ENCODE measurements at places on chromosomes 11 and 22.

- no peak for DNase-seq
Observed at GRCh38 chr11:38252620-38253019, 1654.6 kb upstream of the RAG2 start.

GRCh38 chr22:26286091-26286820 is 117.0 kb downstream of the SEZ6L start:
- no peak for DNase-seq

DNA sequence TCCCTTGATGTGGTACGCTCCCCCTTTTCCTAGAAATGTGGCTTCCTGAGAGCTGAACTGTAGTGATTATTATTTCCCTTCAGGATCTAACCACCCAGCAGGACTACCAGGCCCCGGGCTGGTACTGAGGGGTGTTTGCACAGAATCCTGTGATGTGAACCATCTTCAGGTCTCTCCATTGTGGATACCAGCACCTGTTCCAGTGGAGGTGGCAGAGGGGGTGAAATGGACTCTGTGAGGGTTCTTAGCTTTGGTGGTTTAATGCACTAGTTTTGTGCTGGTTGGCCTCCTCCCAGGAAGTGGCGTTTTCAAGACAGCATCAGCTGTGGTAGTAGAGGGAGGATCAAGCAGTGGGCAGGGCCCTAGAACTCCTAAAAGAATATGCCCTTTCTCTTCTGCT is 18.6 kb downstream of the C11orf91 start:
- no peak for DNase-seq

DNA sequence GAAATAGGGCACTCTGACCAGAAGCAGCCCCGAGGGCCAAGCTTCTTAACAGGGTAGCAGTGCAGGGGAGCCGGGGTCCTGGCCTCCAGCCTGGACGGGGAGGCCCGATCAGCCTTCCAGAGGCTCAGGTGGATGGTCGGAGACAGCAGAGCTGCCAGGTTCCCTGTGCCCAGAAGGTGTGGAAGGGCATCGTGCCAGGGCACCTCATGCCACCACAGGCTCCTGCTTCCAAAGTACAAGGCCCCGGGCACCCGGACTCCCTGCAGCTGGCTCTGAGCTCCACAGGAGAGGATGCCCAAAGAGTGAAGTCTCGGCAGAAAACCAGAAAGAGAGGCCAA is 14.3 kb downstream of the EHD1 start:
- no peak for DNase-seq

- no peak for DNase-seq
Observed at GRCh38 chr22:34437140-34437539, 516.9 kb upstream of the LARGE1 start.

DNA sequence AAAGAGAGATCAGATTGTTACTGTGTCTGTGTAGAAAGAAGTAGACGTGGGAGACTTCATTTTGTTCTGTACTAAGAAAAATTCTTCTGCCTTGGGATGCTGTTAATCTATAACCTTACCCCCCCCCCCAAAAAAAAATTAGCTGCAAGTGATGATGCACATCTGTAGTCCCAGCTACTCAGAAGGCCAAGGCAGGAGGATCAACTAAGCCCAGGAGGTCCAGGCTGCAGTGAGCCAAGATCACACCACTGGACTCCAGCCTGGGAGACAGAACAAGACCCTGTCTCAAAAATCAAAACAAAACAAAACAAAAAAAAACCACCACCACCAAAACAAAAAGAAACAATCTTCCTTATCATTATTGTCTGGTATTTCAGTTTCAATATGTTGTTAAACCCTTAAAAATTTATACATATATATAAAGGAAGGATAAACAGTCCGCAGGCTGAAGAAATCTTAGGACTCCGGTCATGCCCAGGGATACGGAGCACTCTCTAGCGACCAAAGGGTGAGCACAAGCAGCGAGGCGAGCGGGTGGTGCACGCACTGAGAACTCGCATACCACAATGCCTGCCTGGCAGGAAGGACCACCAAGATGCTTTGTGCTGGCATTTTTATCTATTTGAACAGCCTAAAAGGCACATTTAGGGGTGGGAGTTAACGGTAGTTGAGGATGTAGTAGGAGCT is 6.4 kb downstream of the POLDIP3 start:
- no peak for DNase-seq

GRCh38 chr22:25884121-25884520 is 142.1 kb downstream of the MYO18B start:
- DNase-seq = no peak

- DNase-seq = no peak
Observed at GRCh38 chr11:69373251-69373635, 79.3 kb downstream of the MYEOV start.

DNA sequence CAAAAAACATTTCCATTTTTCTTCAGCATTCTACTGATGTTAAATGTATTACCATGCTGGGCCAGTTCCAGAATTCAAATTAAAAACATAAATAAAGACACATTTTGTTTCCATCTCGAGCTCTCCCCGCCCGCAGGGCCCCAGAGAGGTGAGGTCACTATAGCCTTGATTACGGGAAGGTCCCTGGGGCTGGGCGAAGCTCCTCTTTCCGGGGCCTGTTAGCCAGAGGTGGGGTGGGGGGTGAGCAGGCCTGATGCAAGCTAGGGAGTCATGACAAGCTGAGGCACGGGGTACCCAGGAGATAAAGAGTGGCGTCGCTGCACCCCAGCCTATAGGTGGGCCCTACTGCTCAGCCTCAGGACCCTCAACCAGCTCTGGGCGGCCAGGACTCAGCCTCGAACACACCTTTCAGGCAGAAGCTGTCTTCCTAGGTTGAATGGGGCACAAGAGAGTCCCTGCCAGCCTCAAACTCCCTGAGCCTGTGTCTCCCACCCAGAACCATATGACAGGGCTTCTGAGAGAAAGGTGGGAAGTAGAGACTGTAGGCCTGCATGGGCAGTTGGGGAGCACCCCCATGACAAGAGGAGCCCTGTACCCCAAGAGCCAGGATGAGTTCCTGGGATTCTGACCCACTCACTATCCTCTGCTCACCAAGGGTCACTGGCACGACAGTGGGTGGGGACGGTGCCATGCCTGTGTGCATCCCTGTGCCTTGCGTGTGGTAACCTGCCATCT is 34.8 kb downstream of the KCNQ1OT1 start:
- DNase-seq = no peak

GRCh38 chr22:30044881-30045493 is 35.3 kb upstream of the HORMAD2 start:
- DNase-seq = no peak

GRCh38 chr22:49966774-49967705 is 6.5 kb downstream of the PIM3 start:
- peak; percentile 61 for DNase-seq

DNA sequence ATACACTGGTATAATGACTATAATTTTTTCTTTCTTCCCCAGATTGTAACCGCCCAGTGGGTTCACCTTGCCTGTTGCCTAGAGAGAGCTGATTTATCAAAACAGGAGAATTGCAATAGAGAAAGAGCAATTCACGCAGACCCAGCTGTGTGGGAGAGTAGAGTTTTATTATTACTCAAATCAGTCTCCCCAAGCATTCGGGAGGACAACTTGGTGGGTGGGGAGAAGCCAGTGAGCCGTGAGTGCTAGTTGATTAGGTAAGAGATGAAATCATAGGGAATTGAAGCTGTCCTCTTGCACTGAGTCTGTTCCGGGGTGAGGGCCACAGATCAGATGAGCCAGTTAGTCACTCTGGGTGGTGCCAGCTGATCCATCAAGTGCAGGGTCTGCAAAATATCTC is 73.2 kb downstream of the SLC35F2 start:
- DNase-seq = no peak

DNA sequence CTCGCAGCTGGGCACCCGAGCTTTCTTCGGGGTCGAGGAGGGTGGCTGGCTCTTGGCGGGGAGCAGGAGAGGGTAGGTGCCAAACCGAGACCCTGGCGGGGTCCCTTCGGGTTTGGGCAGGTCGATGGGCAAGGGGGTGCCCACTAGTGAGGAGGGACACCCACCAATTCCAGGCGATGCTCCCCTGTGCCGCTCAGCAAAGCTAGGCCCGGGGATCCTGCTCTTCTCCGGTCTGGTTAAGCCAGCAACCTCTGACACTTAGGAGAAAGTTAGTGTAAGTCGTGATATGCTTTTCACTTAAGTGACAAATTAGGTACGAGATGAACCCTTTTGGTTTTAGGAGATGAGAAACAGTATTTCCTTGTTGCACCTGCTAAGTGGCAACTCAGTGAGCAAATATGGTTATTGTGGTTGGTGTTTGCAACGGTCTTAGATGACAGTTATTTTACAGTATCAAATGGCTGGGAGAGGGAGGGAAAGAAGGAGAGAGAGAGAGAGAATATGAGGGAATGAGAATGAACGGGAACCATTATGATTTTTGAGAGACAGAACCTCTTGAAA is 565 bp downstream of the NUCB2 start:
- DNase-seq = no peak

GRCh38 chr11:131668500-131669400 is 298.3 kb downstream of the NTM start:
- DNase-seq = no peak

DNA sequence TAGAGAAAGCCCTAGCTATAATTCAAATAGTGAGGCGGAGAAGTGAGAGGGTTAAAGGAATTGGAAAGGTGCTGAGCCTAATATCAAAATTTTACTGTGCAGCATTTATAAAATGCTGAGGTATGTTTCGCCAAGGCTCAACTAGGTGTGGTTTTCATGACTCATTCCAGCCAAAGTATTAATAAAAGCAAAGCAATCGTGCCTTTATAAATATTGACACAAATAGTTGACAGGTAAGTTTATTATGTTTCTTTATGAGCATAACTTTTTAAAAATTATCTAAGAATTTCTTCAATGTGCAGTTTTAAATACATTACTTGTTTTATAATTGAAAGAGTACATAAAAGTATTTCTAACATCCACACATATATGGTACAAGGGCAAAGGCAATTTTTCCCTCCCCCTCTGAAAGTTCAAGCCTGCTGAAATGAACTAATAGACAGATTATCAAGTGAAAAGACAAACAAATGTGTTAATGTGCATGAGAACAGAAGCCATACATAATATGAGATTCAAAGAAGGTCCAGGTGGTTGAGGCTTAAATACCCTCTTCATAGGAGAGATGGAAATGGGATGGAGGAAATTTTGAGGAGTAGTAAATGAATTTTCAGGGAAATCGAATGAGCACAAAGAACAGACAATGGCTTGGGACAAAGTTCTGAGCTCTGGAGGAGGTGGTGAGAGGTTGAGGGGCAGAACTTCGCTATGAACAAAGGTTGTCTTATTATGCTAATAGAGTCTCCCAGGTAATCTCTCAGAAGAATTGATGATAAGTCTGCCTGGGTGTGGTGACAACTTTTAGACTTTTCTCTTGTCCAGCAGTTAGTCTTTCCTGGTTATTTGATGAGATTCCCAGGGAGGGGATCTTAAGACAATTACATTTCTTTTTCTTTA is 326.5 kb downstream of the BUD13 start:
- no peak for DNase-seq

DNA sequence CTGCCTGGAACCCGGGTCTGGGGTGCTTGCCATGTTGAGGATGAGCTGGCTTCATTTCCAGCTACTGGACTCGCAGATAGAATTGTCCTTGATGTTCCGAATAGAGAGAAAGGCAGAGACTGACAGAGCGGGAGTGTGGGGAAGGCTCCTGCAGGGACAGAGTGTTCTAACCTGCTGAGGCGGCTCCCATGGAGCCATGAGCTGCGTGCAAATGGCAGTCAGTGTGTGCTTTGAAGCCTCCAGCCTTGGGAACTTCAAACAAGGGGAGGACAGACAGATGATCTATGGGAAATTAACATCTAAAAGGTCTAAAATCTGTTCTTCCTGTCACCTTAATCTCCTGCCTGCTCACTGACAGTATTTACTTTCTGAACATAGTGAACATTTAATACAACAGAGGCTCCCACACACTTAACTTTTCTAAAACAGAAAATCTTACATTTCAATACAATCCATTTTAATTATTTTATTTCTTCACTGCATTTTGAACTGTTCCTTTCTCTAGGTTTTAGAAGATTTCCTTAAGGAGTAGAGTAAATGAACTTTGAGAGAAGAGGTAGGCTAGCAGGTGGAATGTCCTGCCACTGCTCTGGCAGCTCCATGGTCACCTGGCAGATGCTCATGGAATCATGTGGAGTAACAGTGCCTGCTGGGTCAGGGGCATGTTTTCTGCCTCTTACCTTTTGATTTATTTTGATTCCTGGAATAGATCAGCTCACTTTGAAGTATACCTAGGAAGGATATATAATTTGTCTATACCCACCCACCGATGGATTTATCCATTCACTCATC is 481.7 kb downstream of the NTM start:
- no peak for DNase-seq

GRCh38 chr11:103420593-103420992 is 311.4 kb downstream of the DYNC2H1 start:
- no peak for DNase-seq

GRCh38 chr22:50238755-50239154 is 6.1 kb downstream of the TUBGCP6 start:
- no peak for DNase-seq

DNA sequence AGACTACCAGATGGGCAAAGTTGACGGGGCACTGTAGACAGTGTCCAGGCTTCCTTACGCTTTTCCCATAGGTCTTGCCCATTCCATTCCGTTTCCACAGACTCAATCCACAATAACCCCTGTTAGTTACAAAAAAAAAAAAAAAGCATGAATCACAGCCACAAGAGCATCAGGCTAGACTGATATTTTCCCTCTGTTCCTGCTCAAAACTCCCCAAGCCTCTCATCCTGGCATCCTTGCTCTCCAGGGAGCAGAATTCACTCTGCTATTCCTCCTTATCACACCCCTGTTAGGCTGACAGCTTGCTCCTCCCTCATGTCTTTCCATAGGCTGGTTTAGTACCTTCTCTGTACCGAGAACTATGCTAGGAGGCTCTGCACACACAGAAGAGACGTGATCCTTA is 42.2 kb downstream of the TMEM123 start:
- DNase-seq = no peak
